Fibroblast of upper back skin (primary cell): ENCODE measurements at places on chromosomes 2 and 18.
A peak's percentile ranks its signal among the peaks of the same experiment; 100 is the strongest.

DNA sequence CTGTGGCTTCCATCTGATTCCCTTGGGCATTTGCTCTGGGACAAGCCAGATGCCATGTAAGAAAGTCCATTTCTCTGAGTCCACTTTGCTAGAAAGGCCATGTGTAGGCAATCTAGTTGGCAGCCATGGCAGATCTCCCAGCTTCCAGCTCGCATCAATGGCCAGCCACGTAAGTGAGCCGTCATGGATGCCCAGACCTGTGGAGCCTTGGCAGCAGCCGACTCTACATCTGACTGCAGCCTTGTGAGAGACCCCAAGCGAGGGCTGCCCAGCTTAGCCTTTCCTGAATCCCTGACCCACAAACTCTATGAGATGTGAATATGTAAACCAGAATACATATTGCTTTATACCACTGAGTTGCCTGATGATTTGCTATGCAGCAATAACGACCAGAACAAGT lies 533.5 kb downstream of the PARD3B start:
- DNase-seq = no peak

GRCh38 chr18:46771141-46771540 lies 14.3 kb upstream of the ST8SIA5 start:
- peak; percentile 54 for DNase-seq

GRCh38 chr2:160551259-160551658 lies 57.7 kb upstream of the RBMS1 start:
- DNase-seq = no peak

DNA sequence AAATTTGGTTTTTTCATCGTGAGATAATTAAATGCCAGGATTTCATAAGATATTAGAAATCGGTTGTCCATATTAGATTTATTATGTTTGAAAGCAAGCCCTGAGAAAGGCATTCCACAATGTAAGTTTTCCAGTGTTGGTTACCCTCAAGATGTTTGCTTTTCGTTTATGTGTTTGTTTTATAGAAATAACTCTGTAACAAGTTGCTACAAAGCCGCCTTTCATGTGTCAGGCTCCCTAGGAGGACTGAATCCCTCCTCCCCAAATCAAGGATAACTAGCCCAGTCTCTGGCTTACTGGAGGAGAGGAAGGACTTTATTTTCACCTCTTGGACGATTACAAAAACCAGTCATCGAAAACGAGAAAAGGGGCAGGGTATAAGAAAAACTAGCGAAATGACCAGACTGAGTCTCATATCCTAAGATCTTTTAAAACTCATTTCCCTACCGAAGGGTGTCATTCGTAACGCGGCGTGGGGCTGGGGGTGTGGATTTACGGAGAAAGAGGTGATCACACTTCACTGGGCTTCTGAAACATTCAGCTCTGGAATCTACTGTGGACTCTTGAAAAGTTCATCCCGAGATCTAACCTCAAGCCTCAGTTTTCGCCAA lies 1.0 kb upstream of the PEX13 start:
- DNase-seq = no peak

DNA sequence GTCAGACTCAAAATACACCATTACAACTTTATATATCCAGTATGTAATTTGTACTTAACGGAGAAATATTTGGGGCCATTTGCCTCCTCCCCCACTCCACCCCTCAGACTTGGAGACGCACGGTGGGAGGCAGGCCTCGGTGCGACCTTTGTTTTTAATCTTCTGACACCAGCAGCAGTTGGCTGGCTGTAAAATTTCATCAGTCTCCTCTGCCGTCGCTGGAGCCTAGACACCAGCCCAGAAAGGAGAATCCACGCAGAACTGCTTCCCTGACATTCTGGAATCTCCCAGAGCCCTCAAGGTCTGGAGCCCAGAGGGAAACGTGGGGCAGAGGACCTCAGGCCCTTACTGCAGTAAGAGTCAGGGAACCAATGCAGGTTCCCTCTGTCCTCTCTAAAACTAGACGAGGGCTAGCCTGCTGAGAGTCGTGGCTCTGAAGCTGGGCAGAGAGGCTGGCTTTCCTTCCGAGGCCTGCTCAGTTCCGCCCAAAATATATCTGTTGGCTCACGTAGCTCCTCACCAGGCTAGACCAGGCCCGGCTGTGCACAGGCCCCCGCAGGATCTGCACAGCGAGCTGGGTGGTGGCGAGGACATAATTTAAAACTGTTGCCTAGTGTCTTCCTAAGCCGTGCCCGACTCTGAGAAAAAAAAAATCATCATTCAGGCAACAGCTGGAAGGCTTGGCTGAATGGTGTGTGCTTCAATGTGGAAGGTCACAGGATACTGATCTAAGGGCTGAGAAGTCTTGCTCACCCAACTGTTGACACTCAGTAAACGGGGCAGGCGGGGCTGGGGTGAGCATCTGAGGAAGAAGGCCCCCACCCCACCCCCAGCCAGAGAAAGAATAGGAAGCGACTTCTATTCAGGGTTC lies 40.4 kb downstream of the EN1 start:
- no peak for DNase-seq

- DNase-seq = no peak
Observed at GRCh38 chr18:65279668-65280305, 471.0 kb upstream of the CDH7 start.

DNA sequence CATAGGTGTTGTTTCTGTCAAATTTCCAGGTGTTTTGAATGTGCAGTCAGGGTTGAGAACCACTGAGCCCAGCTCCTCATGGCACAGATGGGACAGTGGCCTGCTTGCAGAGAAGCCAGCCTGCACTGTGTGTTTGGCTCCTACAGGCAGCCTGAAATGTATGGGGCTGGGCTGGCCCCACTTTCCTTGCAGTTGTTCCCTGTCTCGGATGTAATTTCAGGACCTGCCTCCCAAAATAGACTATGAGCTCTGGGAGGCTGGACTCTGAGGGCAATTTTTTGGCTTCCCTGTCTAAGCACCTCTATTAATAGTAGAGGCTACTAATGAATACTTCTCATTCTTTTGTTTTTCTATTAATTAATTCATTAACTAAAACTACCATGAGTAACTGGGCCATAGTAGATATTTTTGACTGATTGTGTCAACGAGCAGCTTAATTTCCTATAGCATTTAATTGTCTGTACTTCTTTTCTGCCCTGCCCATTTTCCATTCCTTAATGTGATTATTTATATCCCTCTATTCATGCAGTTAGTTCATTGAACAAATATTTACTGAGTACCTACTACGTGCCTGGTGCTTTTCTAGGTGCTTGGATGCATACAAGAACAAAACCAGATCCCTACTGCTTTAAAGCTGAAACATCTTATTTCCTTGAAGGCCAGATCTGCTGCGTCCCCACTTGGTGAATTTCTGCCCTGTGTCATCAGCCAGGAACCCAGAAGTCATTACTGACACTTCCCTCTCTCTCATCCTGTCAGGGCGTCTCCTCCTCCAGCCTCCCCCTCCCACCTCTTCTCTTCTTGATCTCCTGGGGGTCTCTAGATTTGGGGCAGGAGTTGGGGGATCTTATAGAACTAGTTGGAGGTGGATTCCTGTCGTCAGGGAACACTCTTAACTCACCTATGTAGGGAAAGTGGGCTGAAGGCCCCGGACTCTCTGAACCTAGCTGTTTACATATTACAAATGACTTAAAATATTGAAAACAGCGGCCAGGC lies 16.3 kb downstream of the DYSF start:
- DNase-seq = peak; percentile 49

- no peak for DNase-seq
Observed at GRCh38 chr2:142104134-142104758, 26.6 kb downstream of the LRP1B start.

DNA sequence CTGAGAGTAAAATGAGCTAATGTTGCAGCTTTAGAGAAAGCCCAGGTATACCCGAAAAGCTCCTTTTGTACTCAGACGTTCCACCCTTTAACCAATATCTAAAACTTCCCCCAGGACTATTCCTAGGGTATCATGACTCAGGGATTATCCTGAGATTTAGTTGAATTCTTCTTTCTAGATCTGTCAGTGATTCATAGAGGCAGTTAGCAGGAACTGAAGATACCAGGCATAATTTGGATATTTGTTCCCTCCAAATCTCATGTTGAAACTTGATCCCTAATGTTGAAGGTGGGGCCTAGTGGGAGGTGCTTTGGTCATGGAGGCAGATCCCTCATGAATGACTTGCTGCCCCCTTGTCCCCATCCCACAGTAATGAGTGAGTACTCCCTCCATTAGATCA lies 161.2 kb upstream of the LRP1B start:
- DNase-seq = peak; percentile 55

GRCh38 chr2:44707945-44708660 lies 233.4 kb upstream of the SIX3 start:
- no peak for DNase-seq

DNA sequence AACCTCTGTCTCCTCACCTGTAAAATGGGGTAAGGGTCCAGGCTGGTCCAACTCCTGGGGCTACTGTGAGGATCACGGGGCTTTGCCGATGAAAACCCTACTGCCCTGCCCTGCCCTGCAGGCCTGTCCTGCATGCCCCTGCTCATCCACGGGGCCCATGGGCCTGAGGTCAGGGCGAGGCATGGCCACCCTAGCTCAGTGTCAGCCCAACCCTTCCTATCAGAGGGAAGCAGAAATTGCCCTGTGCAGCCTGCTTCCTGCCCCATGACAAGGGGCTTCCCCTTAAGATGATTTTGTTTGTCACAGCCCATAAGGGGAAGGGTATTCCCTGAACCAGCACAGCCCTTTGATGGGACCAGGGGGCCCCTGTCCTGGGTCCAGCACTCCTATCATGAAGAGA lies 353.6 kb upstream of the ID2 start:
- no peak for DNase-seq

DNA sequence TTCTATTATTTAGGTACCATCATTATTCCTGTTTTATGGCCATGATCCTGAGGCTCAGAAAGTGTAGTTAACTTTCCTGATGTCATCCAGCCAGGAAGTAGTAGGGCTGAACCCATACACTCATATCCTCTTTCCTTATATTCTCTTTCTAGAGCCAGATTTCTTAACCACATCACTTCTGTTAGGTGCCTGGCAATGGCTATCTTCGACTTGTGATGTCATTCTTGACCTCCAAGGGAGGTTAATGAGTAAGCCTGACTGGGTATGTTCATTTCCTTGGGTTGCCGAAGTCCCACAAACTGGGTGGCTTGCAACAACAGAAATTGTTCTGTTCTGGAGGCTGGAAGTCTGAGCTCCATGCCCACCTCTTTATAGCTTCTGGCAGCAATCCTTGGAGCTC lies 43.4 kb downstream of the ITGB6 start:
- peak; percentile 34 for DNase-seq

DNA sequence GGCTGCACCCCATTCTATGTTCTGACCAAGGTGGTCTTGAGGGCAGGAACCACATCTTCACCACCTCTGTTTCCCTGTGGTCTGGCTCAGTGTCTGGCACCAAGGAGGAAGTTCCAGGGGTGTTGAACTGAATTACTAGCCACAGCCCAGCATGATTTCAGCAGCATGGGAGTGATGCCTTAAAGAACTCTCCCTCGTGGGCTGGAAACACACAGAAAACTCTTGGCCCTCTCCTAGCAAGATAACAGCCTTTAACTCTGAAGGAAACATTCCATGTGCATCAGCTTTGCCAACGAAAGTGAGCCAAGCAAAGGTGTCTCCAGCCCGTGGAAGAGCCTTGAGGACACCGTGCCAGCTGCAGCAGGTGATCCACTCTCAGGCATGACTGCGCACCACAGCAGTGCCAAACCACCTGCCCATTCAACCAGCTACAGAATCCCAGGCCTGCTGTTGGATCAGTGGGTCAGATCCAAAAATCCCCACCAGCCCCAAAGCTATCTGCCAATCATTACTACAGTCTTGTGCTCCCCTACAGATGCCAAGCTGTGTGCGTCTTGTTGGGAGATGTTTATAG lies 124.8 kb downstream of the TTC32 start:
- DNase-seq = no peak
